ELF-1 (cell line): ENCODE measurements at places on chromosomes 7 and 10.

- no peak for DNase-seq
These were observed 112.4 kb downstream of the BICC1 start for GRCh38 chr10:58625070-58625469.

DNA sequence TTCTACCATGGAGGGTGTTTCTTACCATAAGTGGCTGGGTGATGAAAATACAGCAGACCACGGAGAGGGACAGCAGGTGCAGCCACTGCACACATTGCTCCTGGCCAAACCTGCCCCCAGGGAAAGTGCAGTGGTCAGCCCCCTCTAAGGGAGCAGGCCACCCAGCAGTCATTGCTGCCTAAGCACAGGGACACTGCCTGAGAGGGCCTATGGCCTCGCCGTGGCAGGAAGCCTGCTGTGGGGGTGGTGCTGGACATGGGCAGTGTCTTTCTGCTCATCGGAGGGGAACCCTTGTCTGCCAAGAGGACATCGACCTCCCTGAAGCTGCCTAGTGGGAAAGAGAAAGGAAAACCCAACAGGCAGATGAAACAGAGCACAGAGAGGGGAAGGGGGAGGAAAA lies 118.3 kb downstream of the PKD1L1 start:
- DNase-seq: no peak

- no peak for DNase-seq
These were observed 8.8 kb upstream of the ZC3HAV1 start for GRCh38 chr7:139118234-139118804.

DNA sequence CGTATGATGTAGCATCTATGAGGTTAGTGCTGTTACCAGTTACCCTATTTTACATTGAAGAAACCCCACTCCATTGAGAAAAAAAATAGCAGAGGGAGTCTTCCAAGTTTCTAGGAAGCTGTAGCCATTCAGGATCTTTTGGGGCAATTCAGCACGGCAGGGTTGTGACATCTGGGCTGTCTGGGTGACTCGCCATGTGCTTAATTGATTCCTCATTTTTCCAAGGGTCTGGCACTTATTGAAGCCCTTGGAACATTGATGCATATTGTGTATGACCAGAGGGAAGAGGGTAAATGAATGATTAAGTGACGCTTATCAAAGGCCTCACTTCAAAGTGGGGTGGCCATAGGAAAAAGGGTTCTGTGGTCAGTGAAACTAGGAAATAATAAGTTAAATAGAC lies 248.7 kb downstream of the ARHGAP12 start:
- no peak for DNase-seq

GRCh38 chr7:127034186-127034806 lies 218.4 kb downstream of the GRM8 start:
- no peak for DNase-seq
